ENCODE measurements at places on chromosomes 5 and 9.

DNA sequence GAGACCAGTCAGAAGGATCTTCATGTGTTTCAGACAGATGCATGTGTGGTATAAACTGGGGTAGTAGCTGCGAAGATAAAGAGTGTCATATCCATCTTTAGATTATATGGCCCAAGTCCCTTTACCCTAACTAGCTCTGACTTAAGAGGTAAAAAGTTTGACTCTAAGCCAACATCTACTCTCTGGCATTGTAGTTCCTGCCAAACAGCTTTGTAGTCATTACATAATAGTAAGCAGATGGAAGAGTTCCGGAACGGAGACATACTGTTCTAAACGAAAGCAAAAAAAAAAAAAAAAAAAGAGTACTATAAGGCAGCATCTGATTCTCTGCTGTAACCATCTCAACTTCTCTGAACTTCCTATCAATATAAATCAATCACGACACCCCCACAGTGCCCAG lies 48.8 kb downstream of the CEMIP2 start:
- no peak for DNase-seq

DNA sequence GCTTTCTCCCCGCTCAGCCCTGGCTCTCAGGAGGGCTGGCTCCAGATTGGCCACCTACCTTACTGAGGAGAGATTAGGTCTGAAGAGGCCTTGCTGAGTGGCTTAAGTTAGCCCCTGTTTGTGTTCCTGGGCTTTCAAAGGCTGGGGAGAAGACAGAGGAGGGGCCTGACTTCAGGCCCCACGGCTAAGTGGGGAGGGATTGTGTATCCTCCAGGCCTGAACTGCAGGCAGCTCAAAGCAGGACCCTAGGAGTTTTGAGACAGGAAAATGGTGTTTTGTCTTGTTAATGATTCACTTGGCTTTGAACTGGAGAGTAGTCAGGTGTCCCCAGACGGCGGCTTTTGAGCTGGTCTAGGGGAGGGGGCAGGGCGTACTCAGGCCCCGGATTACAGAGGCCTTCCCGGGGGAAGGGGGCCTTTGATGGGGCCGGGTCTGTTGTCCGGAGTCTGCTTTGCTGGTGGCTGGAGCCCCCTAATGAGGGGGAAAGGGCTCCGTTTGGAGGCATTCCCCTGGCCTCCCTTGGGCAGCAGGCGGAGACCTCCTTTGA lies 162.0 kb upstream of the SMIM23 start:
- DNase-seq, result no peak

GRCh38 chr9:130444565-130445221 lies at the start of gene ASS1:
TSS of gene ASS1 (plus strand) at chr9:130444961. CDS start at chr9:130452229, 7,268 bp downstream.
- DNase-seq, result peak; percentile 86

- no peak for DNase-seq
These were observed 103.8 kb downstream of the ANKRD55 start for GRCh38 chr5:56129288-56129687.
